ENCODE measurements at places on chromosomes 12 and 14. TPM values are rescaled to one million over a fixed set of nuclear protein-coding genes. Genes with fewer than 3 reads are reported as not detected.
A peak's percentile ranks its signal among the peaks of the same experiment; 100 is the strongest.

INHBC gene
- total RNA-seq: 0.06 TPM

LRRC74A gene
- total RNA-seq: not detected

DNA sequence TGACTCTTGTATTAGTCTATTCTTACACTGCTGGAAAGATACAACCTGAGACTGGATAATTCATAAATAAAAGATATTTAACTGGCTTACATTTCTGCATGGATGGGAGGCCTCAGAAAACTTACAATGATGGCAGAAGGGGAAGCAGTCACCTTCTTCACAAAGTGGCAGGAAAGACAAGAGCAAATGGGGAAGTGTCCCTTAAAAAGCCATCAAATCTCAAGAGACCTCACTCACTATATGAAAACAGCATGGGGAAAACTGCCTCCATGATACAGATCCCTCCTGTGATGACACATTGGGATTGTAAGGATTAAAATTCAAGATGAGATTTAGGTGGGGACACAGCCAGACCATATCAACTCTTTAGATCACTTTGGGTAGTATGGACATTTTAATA, 83.7 kb downstream of the TMTC3 start:
- H3K4me3 ChIP-seq: no peak overlapping the region
- DNase-seq: no peak
- no peaks in the 10 kb centered on the region for H3K4me1 ChIP-seq
- H3K36me3 ChIP-seq: no peaks in the 10 kb centered on the region

ANKRD33 gene
- 0.39 TPM for total RNA-seq

DNA sequence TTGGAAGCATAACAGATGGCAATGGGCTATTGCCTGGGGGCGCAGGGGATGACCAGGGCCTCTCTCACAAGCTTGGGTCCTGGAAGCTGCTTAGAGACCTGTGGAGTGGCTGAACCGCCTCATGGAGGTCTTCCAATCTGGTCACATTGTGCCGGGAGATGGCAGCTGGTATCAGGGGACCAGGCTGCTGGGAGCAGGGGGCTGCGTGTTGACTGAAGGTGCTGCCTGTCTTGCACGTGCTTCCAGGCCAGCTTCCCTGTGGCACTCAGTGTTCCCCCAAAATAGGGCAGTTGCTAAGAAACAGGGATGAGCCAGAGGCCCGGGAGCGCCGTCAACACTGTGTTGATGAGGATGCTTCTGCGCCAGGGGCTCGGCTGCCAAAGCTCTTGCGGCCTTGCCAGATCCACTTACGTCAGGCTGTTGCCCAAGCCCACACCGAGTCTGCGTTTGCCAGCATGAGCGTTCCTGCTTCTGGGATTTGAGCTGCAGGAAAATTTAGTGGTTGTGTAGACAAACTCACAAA, 39.8 kb downstream of the ELK3 start:
- no peaks in the 10 kb centered on the region for H3K4me1 ChIP-seq
- no peak overlapping the region for H3K27ac ChIP-seq
- DNase-seq: no peak

GRCh38 chr12:123916729-123917128, 55.9 kb downstream of the CCDC92 start:
- H3K27ac ChIP-seq: no peak overlapping the region
- no peak for DNase-seq
- no peak overlapping the region for H3K4me3 ChIP-seq

CRACR2A gene
- 1.1 TPM for total RNA-seq

GRCh38 chr14:74945261-74945851, 10.0 kb downstream of the PGF start:
- H3K4me3 ChIP-seq: no peak overlapping the region
- no peak overlapping the region for H3K27ac ChIP-seq
- no peaks in the 10 kb centered on the region for H3K36me3 ChIP-seq
- DNase-seq: peak; percentile 79

GRCh38 chr12:93819050-93819491, 141.9 kb downstream of the CRADD start:
- H3K36me3 ChIP-seq: no peaks in the 10 kb centered on the region
- no peaks in the 10 kb centered on the region for H3K27me3 ChIP-seq
- no peaks in the 10 kb centered on the region for H3K4me1 ChIP-seq

NKX2-1 gene
- not detected for total RNA-seq

DNA sequence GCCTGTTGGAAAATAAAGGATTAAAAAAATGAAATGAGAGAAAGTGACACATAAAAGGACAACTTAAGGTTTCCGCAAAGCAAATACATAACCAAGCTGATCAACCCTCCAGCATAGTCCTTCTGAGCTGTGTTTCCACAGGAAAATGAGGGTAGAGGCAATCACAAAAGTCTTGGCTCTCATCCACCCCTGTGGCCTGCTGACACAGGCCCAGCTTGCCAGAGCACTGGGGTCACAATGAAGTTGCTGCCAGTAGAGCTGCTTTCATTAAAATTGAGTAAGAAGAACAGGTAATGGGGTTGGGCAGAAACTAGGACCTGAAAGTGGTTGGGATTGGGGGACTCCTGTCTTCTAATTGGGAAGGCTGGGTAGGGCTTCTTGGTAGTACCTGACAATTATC, 65.9 kb downstream of the RERG start:
- no peak overlapping the region for H3K27ac ChIP-seq
- no peaks in the 10 kb centered on the region for H3K27me3 ChIP-seq
- no peaks in the 10 kb centered on the region for H3K4me1 ChIP-seq
- no peak for DNase-seq
- H3K4me3 ChIP-seq: no peak overlapping the region

All from neural progenitor cell (in vitro differentiated cells).